ENCODE measurements at places on chromosomes 7 and 10. TPM values are rescaled to one million over a fixed set of nuclear protein-coding genes. Genes with fewer than 3 reads are reported as not detected.

The FAM25A gene
- not detected for total RNA-seq

- DNase-seq: no peak
These were observed 23.8 kb downstream of the SEMA3C start for GRCh38 chr7:80895056-80895455.

DNA sequence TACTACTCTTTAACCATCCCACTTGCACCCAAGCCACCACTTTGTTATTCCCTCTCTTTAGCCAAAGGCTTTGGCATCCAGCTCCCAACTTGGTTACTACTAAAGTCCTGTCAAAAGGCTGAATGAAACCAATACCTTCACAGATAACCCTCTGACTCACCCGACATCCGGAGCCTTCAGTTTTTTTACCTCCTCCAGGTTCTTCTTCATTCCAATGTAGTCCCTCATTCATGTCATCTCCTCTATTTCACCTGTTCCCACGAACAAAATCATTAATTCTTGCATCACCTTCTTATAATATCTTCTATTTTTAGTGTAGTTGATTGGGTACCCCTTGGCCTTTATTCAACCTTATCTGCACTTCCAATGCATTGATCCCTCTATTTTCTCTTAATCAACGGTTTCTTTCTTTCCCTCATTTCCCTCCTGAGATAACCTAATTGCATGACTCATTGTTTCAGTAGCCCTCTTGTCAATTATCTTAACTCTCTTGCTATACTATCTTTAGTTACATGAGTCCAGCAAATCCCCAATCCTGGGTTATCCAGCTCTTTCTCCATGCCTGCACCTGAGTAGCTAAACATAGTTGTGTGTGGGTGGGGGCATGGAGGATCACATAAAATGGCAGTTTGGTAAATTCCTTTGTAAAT is 87.2 kb upstream of the COL1A2 start:
- no peak for DNase-seq

GRCh38 chr7:25828468-25828867 is 323.5 kb upstream of the NFE2L3 start:
- no peak for DNase-seq

GRCh38 chr10:28331066-28331465 is 28.2 kb upstream of the MPP7 start:
- DNase-seq: no peak

DNA sequence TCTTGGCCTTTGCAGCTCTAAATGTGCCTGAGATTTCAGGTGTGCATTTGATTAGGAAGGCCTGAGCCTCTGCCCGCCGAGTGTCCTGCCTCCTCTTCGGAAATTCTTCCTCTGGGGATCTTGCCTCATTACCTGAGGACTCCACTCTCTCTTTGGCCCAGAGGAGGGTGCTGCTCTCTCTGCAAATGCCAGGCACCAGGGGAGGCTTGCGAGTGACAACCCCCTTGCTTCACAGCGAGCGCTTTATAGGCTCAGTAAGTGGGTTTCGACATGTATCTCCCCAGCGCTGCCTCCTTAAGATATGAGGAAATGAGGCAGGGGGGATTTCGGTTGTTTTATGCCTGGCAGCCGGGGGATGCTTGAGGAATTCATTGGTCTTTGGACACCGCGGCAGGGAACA is 423.9 kb downstream of the GLRX3 start:
- no peak for DNase-seq

GRCh38 chr7:106344211-106344610 is 59.4 kb upstream of the NAMPT start:
- DNase-seq: no peak

- DNase-seq: peak; percentile 67
These were observed 50.5 kb downstream of the MRPL32 start for GRCh38 chr7:42982604-42983115.

DNA sequence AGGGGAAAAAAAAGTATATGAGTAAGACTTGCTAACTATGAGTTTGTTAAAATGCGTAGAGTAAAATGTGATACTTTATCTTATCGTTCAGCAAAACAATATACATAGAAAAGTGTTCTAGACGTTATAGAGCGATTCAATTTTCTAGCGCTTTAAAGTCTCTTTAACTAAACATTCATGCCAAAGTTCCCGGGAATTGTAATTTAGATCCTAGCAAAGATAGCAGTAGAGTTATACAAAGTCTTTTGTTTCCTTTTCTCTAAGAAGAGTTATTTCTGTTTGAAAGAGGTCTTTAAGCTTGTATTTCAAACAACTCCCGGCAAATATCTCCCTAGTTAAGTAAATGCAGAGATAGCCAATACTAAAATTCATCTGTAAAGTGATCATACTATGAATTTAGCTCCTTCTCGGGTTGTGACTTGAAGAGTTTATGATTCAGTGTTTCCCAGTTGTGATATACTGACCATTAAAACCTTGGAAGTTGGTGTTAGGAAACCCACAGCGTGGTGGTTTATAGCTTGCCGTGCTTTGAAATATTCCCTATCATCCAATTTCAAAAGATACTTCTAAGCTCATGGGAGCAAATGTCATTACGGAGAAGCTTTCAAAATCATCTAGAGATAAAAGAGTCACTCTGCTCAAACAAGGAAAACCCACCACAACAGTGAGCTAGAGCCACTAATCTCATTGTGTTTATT is 171.7 kb downstream of the CSTF2T start:
- no peak for DNase-seq

GRCh38 chr10:112532189-112532588 is 85.2 kb downstream of the VTI1A start:
- DNase-seq: no peak

The DMTF1 gene
- total RNA-seq: 128 TPM

The SMO gene
- 41.1 TPM for total RNA-seq

The IRF5 gene
- total RNA-seq: 0.53 TPM

The LLCFC1 gene
- total RNA-seq: not detected

DNA sequence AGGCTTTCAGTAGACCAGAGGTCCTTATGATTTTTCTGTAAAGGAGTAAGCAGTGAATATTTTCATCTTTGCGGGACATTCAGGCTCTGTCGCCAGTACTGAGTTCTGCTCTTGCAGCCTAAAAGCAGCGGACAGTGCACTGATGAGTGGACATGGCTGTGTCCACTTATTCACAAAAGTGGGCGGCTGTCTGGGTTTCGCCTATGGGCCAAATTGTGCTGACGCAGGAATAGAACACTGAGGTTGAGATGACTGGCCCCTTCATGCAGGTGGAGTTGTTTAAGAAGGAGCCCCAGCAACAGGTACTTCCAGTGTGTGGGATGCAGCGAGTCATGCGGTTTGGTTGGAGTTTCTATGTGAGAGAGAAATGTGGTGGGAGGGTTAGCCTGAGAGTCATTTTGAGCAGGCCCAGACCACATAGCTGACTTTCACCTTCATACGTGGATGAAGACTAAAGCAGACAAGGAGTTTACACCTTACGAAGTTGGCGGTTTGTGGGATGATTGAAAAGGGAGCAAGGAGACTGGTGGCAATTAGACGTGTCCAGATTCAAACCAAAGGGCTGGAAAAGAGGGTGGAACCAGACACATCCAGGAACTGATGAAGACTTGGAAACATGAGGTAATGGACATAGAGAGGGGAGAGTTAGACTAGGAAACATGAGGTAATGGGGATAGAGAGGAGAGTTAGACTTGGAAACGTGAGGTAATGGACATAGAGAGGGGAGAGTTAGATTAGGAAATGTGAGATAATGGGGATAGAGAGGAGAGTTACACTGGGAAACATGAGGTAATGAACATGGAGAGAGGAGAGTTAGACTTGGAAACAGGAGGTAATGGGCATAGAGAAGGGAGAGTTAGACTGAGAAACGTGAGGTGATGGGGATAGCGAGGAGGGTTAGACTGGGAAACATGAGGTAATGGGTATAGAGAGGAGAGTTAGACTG is 38.2 kb downstream of the WDR37 start:
- no peak for DNase-seq

The NUDT13 gene
- total RNA-seq: 1.6 TPM

GRCh38 chr10:11272915-11273389 is 255.3 kb downstream of the CELF2 start:
- no peak for DNase-seq

DNA sequence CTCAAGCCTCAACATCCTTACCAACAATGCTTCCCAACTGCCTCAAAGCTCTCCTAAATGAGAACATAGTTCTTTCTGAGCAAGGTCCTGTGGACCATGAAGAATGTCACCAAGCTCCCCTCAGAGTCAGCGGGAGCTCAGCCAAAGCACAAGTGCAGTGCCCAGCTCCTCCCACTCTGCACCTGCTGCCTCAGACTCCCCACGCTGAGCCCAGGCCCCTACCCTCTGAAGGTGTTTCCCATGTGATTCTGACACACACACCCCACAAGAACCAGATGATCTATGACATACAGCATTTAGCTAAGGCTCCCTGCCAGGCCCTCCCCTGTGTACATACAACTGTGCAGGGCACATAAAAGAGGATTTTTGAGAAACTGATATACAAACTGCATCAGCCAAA is 19.2 kb downstream of the ERCC6 start:
- DNase-seq: no peak

DNA sequence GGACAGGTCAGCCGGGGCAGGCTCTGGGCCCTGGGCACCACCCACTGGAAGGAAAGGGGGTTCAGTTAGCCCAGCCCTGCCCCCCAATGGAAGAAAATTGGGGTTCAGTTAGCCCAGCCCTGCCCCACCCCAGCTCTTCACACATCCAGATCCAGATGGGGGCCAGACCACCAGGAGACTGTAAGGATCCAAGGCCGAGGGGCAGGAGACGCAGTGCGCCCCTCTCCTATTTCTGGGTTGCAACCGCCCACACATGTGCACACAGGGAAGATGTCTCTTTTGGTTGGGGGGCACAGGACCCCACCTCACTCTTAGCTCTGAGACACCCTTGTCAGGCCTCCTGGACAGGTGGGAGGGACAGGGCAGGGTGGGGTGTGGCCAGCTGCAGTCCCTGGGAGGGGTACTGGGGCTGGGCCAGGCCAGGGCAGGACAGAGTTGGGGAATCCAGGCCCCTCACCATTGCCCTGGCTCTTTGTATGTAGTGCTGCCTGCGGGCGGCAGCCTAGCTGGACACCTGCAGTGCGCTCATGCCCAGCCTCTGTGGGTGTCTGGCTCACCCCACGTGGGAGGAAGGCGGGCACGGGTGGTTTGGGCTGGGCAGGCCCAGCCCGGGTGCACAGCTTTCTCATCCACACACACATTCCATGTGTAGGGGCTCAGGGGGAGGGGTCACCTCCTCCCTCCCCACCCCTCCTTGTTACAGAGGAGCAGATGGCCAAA is 141.2 kb downstream of the LHPP start:
- no peak for DNase-seq

- no peak for DNase-seq
These were observed 64.4 kb upstream of the ITGA8 start for GRCh38 chr10:15783941-15784636.

GRCh38 chr7:10360050-10360449 is 613.6 kb upstream of the PHF14 start:
- DNase-seq: no peak

- DNase-seq: no peak
These were observed 73.0 kb downstream of the TFPI2 start for GRCh38 chr7:93817526-93817925.

GRCh38 chr10:132375116-132375794 is 21.7 kb upstream of the PWWP2B start:
- DNase-seq: peak; percentile 74

The NRCAM gene
- total RNA-seq: 10.3 TPM

The MYH16 gene
- not detected for total RNA-seq

The KCNIP2 gene
- 5.2 TPM for total RNA-seq

GRCh38 chr7:131365838-131366237 is 38.2 kb downstream of the MKLN1 start:
- DNase-seq: no peak

GRCh38 chr10:5895804-5896203 is 5.8 kb downstream of the FBH1 start:
- no peak for DNase-seq

GRCh38 chr7:158819571-158820203 is 9.6 kb downstream of the ESYT2 start:
- DNase-seq: no peak

GRCh38 chr10:131897297-131897899 is 3.4 kb upstream of the PPP2R2D start:
- peak; percentile 36 for DNase-seq

The DYNC1I1 gene
- total RNA-seq: 23.1 TPM

GRCh38 chr10:123485341-123485960 is 180.7 kb upstream of the GPR26 start:
- no peak for DNase-seq

DNA sequence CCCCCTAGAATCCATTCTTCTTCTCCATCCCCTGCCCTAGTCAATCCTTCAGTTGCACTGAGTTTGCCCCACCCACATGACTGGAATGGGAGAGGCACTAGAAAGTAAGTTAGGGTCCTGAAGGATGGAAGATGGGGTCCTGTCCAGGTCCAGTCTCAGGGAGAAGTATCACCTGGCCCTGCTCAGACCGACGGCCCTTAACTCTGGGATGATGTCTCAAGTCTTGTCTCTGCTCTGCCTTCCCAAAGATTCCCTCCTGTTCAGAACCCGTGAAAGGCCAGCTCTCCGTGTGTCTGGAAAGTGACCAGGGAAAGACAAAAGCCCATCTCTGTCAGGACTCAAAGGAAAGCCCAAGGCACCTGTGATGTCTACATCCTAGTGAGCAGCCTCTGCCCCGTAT is 88.8 kb downstream of the OAT start:
- DNase-seq: peak; percentile 11

All from endodermal cell (in vitro differentiated cells).